ENCODE measurements at places on chromosomes 12 and 14.

GRCh38 chr12:8455727-8456360 is at the start of gene CLEC6A:
Gene CLEC6A, plus strand, starts transcription at chr12:8455962. Its CDS starts 150 bp downstream, at chr12:8456112.
- DNase-seq = no peak

DNA sequence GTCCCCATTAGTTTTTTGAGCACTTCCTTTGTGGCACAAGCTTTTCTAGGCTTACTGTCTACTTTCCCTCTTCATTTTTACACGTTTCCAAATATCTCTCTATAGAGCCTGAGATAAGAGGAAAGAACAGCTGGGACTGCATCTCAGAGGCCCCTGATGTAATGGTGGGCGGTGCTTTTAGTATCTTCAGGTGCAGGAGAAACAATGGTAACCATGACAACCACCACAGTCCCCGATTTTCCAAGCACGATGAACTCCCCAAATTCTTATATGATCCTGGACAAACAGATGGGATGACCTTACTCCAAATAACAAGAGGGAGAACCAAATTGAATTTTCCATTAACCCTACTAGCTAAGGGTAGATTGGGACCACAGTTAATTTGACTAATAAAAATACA is 103.3 kb downstream of the AEBP2 start:
- no peak for DNase-seq

- peak; percentile 30 for DNase-seq
These were observed 1.5 kb upstream of the PLEKHG3 start for GRCh38 chr14:64702493-64703394.

DNA sequence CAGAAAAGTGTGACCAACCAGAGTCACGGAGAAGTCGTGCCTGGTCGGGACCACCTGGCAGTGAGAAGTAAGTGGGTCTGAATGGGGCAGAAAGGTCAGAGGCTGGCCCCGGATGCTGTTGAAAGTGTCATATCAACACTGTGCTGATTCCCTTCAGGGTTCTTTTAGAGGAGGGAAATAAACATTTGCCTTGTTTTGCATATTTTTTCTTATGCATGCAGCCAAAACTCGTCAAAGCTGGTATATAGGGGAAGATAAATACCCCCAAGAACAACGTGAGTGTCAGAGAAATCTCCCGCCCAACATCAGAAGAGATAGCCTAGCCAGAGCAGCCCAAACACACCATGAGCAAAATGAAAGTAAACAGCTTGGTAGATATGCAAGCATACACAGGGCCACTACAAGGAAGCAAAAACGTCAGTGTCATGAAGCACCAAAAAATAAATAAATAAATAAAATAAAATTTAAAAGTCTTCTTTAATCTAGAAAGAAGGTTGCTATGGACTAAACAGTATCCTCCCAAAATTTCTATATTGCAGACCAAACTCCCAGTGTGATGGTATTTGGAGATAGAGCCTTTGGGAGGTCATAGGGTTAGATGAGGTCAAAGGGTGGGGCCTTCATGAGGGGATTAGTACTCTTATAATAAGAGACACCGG is 22.1 kb downstream of the EIF5 start:
- no peak for DNase-seq

GRCh38 chr14:102967506-102967795 is 45.0 kb downstream of the AMN start:
- DNase-seq = no peak

DNA sequence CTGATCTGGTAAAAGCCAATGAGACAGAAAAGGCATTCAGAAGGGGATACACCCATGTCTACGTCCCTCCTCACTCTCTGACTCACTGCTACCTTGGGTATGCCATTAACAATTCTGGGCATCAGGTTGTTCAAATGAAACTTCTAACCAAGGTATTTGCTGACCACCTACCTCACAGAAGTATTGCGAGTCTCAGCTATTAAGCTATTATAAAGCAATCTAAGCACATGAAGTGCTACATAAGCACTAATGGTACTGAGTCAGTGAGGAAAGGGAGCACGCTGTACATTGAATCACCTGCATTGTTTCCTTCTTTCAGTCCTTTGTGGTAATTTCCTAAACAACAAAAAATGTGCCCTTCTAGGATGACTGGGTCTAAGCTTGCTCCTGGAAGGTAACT is 62.8 kb upstream of the CCDC91 start:
- no peak for DNase-seq

DNA sequence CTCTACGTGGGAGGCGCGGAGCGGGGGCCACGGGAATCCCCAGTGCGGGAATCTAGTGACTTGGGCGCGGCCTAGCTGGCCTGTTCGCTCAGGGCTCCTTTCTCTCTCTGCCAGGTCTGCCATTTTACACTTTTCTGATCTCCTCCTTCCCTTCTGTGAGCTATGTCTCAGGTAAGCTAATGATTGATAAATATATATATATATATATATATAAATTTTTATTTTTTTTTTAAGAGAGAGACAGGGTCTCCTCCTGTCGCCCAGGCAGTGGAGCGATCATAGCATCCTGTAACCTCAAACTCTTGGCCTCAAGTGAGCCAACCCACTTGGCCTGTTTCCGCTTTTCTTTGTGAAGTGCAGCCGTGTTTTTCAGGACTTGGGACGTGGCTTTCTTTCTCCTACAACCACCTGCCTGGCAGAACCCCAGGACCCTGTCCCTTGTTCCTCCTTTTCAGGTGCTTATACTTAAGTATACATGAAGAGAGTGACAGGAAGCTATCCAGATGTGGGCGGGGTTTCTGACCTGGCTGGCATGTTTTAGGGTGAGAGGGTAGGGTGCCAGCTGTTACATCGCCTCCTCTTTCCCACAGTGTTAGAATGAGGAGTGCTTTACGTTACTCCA is 547 bp downstream of the ZNF140 start:
- no peak for DNase-seq

GRCh38 chr12:13205809-13206559 is 9.5 kb downstream of the EMP1 start:
- DNase-seq = no peak

DNA sequence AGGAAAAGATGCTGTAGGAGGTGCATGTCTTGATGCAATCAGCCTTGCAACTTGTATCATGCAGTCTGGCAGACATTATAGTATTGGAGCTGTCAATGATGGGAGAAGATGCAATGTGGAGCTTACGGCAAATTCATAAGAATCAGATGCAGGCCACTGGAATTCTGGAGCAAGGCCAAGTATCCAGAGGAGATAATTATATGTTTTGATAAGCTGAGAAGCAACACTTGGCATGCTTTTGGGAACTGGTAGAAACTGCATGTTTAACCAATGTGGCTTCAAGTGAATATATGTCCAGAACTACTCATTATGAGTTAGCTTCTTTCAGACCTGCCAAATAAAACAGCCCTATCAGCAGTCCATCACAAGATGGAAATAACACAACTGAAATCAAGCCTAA is 249.1 kb upstream of the PPFIA2 start:
- no peak for DNase-seq
